ENCODE measurements at places on chromosomes 6 and 20.

- DNase-seq, result no peak
Measured at GRCh38 chr20:24993337-24994185, 1.0 kb upstream of the APMAP start.

DNA sequence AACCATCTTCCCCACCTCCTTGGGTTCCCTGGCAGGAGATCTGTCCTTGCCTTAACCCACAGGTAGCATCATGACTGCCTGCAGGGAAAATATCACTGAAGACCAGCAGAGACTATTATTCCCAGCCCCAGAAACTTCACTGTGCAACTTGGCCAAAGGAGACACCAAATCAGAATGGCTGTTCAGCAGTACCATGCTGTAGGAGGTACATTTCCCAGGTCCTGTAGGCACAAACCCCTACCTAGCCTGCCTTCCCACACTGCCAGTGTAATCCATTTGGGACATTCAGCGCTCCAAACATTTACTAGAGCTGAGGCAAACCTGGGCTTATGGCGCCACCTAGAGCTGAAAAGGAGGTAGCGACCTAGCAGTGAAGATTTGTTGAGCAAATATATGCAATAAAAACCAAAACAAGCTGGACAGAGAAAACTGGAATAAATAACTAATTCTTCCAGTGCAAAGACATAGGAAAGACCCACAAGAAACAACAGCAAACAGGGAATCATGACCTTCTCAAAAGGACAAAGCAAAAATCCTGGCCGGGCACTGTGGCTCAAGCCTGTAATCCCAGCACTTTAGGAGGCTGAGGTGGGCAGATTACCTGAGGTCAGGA lies 60.3 kb downstream of the VTA1 start:
- peak; percentile 39 for DNase-seq

DNA sequence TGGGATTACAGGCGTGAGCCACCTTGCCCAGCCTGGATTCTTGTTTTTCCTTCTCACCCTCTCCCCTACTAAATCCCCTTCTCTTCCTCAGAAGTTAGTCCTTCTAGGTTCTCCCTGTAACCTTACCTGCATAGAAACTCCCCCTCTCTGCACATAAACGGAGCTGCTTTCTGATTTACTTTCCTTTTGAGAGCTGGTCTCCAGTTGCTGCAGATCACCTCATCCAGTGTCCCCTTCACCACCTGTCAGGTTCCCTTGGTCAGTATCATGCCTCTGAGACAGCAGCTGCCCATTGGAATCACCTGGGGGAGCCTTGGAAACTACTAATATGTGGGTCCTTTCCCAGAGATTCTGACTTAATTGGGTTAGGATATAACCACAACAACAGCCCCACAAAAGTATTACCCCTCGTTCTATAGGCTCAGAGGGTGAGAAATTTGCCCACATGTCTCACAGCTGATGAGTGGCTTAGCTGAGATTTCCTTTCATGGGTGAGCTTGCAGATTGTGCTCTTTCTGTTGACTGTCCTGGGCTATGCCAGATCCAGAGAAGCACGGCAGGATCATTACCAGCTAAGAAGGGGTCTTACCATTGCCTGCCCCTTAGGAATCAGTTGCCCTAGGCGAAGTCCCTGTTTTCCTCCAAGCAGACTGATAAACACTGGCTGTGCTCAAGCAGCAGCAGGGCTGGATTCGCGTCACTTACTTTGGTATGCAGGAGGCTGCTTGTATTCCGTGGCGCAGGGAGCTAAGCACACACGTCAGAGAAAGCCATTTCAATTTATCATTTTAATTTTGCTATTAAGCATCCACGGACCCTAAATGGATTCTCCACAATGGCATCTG lies 51.3 kb downstream of the AKAP12 start:
- no peak for DNase-seq

DNA sequence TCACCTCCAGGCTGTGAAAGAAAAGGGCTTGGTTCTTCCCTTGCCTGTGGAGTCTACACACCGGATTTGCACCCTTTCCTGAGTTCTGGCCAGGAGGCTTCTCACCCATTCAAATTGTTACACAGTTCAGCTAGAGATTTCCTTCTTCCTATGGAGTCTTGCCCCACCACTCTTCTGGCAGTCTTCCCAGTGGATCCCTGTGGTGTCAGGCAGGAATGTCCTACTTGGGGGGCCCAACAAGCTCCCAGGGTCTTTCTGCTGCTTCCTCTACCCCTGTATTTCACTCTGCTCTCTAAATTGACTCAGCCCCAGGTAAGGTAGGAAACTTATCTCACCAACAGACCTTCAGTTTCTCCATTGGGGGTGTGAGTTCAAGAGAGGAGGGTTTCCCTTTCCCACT lies 14.0 kb upstream of the CST9L start:
- DNase-seq, result no peak

DNA sequence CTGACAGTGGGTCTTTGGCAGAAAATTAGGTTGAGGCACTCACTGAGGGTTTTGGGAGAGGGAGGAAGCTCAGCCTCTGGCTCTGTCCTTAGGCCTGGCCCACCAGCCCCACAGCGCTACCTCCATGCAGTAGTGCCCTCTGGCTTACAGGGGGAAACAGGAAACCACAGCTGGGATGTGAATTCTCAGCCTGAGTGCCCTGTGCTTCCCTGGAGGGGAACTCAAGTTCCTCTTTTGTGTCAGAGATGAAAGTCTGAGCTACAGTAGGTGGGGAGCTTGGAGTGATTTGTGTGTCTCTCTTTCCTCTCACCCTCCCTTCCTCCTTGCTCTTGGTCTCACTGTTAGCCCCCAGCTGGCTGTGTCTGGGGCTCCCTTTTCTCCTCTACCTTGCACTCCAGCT lies 48.2 kb upstream of the BLCAP start:
- no peak for DNase-seq

GRCh38 chr6:153135681-153136080 lies 4.6 kb upstream of the RGS17 start:
- no peak for DNase-seq

GRCh38 chr6:4304927-4305455 lies 169.6 kb upstream of the ECI2 start:
- DNase-seq, result no peak

- no peak for DNase-seq
Measured at GRCh38 chr6:119249319-119249718, 100.2 kb downstream of the MAN1A1 start.

- DNase-seq, result no peak
Measured at GRCh38 chr20:12594410-12595088, 414.2 kb upstream of the SPTLC3 start.

- no peak for DNase-seq
Measured at GRCh38 chr6:155077784-155078183, 82.7 kb downstream of the TIAM2 start.

DNA sequence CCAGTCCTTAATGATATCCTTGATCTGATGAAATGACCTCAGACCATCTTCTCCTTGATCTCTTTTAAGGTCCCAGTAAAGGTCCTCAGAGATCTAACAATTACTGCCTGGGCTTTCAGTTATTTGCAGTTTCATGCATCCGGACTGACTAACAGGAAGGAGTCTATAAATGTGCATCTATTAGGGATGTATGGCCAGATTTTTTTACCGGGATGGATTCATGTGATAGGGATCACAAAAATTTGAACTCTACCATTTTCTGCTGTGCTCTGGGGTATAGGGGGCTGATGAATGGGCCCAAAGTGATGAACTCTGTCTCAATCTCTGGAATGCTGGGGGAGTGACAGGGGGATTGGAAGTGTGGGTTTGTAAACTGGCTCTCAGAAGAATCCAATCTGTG lies 36.2 kb upstream of the SCUBE3 start:
- no peak for DNase-seq

DNA sequence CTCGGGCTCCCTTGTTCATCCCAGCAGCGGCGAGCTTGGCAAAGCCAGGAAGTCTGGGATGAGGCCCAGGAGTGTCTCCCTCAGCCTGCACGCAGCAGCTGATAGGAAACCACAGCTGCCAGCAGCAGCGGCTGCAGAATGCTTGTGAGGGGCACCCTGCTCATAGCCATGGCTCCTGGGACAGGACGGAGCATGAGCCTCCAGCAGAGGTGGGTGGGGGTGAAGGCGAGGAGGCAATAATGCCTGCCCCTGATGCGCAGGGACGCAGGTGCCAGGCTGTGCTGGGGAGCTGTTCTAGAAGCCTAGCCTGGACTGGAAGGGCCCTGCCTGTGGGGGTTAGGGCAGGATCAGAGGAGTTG lies 157.9 kb downstream of the CD83 start:
- DNase-seq, result no peak

DNA sequence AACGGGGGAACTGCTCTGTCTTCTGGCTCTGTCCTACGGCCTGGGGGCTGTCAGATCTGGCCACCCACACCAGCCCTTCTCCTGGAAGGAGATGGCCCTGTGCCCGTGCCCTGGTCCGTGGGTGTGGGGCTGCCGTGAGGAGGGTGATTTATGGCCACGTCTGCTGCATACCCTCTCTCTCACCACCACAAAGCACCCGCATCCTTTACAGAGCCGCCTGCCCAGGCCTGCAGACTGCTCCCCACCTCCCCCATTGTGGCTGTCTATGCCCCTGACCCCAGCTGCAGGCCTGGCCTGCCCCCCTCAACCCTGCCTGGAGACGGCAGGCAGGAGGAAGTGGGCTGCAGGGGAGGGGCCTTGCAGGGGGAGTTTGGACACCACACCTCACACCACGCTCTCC lies 72.7 kb upstream of the GATA5 start:
- no peak for DNase-seq

GRCh38 chr20:32162351-32162750 lies 45.2 kb downstream of the PLAGL2 start:
- no peak for DNase-seq

GRCh38 chr20:3515379-3516170 lies 44.8 kb downstream of the ATRN start:
- DNase-seq, result no peak

DNA sequence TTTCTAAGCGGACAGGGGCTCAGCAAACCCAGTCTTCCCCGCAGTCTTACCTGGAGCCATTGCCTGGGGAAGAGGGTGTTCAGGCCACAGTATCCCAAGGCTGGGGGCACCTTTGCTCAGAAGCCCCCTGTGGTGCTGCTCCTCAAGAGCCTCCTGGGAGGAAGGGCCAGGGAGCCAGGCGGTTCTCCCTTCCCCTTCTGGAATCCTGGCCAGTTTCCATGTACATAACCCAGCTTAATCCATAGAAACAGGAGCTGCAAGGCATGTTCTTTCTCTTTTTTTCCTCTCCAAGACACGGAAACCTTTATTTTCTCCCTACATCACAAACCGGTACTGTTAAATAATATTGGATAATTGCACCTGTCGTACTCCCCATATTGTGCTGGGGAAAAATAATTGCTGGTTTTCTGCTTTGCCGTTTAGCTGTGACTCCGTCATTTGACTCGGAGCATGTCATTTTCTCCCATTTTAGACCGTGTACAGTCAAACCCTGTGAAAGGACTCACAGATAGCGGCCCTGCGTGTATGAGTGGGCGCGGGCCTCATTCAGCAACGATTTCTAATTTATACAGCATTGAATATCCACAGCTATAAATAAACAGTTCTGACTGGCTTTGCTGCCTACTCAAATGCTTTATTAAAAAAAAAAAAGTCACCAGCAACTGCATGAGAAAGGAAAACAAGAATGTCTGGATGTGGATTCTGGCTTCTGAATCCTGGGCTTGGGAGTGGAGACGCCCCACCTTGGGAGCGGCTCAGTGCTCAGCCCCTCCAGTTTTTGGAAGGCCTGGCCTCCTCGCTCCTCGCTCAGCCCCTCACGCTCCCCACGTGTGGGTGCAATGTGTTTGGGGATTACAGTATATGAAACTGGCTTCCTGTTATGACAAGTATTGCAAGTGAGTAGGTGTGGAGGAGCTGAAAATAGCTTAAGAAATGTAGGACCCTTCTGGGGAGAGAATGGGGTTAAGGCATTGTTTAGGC lies 67.3 kb downstream of the ADTRP start:
- peak; percentile 45 for DNase-seq

DNA sequence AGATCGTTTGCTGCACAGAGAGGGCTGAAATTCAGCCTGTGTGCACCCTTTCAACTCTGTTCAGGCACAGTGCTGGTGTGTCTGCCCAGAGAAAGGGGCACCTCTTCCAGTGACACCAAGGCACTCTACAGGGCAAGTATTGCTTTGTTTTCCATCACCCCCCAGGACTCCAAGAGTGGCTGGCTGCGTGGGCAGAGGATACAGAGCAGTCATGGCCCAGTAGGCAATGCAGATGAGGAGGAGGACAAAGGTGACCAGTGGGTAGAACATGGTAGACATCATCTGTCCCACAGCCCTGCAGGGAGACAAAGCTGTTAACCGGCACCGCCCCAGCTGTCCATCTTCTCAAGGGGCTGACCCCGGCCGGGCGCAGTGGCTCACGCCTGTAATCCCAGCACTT lies 6.7 kb upstream of the NEU1 start:
- DNase-seq, result no peak

- no peak for DNase-seq
Measured at GRCh38 chr6:166526937-166527336, 59.5 kb downstream of the RAMACL start.

DNA sequence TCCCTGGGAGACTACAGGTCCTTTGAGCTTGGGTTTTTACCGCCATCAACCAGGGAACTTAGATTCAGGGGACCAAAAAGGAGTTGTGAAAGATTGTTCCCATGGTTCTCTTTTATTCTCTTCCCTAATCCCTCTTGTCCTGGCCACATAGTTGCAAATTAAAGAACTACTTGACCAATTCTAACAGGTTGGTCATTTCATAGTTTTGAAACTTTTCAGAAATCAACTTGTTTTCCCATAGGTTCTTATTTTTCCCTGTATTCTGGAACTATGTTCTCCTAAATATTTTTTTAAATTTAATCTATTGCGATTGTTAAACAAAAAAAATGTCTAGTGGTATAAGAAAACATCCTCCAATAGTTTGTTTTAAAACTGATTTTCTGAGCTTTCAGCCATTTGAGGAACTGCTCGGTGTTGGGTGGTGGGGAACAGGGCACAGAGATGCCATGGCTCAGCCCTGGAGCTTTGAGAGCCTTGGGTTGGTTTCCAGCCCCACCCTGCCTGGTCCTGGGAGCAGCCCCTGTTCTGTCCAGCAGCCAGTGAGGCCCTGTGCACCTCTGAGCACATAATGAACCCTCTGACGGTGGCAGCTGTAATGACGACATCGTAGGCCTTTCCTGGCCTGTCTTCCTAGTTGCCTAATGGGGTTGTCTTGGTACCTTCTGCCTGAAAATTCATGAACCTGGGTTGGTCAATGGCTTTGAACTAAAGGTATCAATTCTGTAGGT lies 53.5 kb downstream of the TBC1D7 start:
- no peak for DNase-seq

All from naive thymus-derived CD4-positive, alpha-beta T cell (primary cell).